GM03348 (cell line): ENCODE measurements at places on chromosomes 12 and 14.

DNA sequence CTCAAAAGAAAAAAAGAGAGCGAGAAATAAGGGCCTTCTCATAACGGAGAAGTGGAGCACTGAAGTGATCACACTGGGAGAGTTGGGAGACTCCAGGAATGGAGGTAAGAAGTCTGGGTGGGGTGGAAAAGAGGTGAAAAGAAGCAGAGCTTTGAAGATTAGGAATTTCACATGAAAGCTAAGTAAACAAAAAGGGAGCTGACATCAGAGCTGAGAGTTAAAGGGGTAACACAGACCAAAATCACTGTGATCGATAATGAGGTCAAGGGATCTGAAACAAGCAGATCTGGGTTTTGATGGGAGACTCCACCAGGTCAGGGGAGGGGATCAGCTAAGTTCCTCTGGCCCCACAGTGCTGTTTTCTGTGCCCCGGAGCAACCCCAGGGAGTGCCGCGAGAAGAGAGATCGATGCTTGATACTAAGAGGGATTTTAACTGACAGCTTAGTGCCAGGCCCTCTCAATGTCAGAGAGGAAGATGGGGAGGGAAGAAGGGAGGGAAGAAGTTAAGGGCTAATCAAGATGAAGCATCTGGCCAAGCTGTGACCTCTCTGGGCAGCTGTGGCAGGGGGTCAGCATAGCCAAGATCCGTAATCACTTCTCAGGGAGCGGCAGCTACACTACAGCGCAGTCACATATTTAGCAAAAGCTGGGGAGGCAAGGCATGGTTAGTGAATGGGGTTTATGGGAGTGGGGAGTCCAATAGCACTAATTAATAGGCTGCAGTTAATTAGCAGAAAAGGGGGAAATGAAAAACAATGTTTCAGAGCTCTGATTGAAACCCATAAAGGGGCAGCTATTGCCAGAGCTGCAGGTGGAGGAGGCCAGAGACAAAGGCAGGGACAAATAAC lies 8.0 kb downstream of the AQP6 start:
- DNase-seq: no peak

- no peak for DNase-seq
Measured at GRCh38 chr12:131378176-131378842, 332.6 kb upstream of the SFSWAP start.

- no peak for DNase-seq
Measured at GRCh38 chr12:115979351-115979750, 298.1 kb downstream of the MED13L start.

DNA sequence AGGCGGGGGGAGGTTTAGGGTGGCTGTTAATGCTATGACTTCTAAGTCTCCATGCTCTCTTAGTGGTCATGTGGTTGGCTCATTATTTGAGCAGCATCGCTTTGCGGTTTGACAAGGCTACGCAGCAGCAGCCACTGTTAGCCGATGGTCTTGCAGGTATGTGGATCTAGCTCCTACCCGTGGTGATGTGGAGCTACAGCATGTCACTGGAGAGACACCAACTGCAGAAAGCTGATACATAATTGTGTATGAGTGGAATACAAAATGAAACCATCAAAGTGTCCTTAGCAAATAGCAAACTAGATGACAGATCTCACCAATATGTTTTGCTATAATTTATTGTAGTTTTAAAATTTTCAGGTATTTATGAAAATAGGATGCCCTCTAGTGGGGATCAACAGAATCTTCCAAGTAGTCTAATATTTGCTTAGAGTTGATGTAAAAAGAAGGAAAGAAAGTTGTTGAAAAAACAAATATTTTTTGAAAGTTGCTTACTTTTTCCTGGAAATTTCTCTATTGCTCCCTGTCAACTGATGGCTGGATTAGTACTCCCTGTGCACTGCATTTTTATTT lies 94.9 kb downstream of the NAV3 start:
- peak; percentile 60 for DNase-seq

- peak; percentile 6 for DNase-seq
Measured at GRCh38 chr14:51095854-51096823, 1.2 kb upstream of the TRIM9 start.

DNA sequence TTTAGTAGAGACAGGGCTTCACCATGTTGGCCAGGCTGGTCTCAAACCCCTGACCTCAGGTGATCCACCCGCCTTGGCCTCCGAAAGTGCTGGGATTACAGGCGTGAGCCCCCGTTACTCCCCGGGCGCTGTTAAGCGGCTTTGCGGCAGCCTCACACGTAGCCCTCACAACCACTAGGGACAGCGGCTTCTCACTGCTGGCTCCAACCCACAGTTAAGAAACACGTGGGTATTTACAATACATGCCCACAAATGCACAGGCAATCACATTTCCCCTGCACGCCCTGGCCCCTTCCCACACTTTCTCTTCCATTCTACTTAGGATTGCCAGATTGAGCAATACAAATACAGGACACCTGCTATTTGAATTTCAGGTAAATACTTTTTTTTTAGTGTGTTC lies 37.0 kb upstream of the EIF5 start:
- DNase-seq: no peak

DNA sequence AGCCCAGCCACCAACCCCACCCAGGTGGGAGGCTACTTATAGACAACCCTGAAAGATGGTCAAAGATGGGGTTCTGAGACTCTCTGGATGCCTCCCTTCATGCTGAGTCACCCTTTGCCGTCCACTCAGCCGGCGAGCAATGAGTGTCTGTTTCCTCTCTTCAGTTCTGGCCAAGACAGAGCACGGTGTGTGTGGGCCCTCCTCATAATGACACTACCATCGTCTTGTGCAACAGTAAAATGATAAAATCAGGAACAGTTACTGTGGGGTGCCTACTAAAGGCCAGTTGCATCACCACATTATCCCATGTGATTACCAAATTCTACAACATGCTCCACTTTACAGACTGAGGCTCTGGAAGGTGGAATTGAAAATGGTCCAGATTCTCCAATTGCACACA lies 7.0 kb upstream of the BDKRB1 start:
- DNase-seq: peak; percentile 84

DNA sequence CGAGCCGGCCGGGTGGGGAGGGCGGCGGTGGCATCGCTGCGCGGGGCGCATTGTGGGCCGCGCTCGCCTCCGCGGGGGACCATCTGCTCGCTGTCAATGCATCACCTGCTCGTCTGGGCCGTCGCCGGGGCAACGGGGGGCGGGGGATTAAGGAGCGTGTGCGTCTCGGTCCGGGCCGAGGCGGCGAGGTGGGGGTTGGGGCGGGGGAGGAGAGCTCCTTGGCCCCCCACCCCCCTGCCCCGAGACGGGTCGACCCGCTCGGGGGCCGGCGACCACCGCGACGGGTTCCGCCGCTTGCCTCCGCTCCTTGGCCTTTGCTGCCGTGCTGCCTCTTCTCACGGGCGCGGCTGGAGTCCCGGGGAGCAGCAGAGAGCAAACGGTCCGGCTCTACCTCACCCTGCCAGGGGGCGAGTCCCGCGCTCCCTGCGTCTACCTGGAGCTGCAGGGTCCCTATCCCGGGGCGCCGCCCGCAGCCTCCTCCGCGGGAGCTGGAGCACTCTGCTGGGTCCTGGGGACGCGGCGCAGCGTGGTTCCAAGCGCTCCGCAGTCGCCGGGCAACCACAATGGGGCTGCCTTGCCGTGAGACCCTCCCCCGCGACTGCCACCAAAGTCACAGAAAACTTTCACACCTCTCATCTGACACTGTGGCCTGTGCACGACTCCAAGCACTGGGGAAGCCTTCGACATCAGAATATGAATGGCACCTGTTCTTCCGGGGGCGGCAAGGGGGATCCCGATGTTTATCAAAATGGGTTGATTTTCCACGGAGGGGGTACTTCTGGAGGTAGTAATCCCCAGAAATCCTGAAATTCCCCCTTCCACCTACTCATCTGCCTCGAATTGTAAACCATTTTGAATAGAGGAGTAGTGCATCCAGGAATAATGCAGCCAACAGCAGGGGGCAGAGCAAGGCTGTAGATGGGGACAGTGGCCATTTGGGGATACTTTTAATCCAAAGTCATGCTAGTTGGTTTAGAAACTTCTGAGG lies at the start of gene C12orf42:
Gene C12orf42 (minus strand): TSS at position 500 of the 988 bp plus-strand sequence. CDS start 17,542 bp downstream, outside the sequence.
- peak; percentile 44 for DNase-seq

DNA sequence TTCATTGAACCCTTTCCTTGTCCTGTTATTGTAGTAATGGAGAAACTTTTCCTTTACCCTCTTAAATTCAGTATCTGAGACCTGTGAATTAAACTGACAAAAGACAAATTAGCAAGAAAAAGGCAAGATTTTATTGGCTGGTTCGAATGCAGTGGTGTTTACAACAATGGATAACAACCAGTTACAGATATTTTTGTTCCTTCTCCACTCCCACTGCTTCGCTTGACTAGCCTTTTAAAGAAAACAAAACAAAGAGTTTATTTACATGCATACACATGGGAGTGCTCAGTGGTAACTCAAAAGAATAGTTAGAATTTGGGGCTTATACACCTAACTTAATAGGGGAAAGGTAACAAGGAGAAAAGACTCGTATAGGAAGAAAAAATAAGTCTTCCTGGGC lies 37.0 kb upstream of the HECTD1 start:
- DNase-seq: no peak

- no peak for DNase-seq
Measured at GRCh38 chr12:2494486-2495192, 300.1 kb upstream of the FKBP4 start.

DNA sequence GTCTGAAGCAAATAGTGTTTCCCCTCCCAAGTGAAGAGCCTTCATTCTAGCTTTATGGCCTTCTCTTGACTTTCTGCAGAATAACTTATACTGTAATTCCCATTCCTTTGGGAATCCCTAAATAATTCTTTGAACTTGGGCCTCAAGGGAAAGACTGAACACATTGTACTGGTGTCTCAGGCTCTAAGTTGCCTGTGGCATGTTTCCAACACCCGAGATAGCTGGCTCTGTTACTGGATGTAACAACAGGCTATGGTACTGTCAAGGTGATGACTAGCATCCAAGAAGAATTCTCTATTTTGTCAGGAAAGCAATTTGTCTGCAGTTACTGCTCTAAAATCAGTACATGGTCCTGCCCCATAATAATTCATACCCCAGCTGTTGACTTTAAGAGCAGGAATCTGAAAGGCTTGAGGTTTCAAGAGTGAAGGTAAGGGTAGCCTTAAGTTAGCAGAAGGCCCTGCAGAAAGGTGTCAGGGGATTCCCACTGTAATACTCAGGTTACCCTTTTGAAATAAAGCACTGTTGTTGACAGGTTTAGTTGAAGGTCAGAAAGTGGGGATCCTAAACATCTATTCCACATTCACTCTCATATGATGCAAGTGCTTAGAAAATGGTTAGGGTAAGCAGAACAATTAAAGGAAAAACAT lies 5.2 kb downstream of the GPX2 start:
- DNase-seq: no peak

DNA sequence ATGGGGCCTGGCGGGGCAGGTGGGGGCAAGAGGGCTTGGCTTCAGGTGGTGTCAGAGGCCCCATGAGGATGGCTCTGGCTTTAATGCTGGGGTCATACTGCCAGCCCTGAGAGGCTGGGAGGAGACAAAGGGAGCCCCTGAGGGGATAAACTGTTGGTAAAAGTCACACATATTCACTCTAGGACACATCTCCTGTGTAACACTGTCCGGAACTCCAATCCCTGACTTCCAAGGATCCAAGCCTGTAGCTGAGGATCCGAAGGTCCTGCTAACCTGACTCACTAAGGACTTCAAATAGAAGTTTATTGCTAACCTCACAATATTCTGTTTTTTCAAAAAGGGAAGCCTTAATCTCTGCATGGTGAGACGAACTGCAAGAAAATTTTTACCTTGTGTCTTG lies 39.2 kb upstream of the GPR68 start:
- DNase-seq: peak; percentile 51

- DNase-seq: no peak
Measured at GRCh38 chr14:82398256-82398655, 864.6 kb upstream of the SEL1L start.

DNA sequence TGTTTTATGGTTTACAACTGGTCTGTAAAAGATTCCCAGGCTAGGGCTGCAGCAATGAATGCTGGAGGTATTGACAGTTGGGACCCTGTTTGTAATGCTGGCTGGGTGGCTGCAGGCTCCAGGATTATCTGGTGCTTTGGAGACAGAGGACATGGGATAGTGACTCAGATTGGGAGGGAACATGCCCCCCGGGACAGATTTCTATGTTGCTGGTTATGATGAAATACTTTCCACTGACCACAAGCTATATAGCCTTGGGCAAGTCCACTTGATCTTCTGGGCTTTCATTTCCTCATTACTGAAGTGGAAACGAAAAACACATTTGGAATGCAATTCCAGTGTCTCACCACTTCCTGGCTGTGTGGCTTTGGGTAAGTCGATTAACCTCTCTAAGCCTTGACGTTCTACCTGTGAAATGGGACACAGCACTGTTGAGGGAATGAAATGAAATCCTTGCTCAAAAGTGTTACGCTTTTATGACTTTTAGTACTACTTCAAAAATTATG lies 6.3 kb upstream of the TPCN1 start:
- DNase-seq: peak; percentile 88

DNA sequence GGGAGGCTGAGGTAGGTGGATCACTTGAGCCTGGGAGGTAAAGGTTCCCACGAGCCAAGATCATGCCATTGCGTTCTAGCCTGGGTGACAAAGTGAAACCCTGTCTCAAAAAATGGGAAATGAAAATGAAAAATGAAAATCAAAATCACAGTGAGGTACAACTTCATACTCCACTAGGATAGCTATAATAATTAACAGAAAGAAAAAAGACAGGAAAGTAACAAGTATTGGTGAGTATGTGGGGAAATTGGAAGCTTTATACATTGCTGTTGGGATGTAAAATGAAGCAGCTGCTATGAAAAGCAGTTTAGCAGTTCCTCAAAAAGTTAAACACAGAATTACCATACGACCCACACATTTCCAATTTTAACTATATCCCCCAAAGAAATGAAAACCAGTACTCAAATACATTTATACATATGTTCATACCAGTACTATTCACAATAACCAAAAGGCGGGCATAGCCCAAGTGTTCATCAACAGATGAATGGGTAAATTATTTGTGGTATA lies 22.2 kb downstream of the SGPP1 start:
- DNase-seq: no peak
